ENCODE measurements at places on chromosomes 12 and 14.

GRCh38 chr12:40312982-40313576, 88.3 kb downstream of the LRRK2 start:
- DNase-seq = no peak

GRCh38 chr12:13211859-13212664, 15.5 kb downstream of the EMP1 start:
- DNase-seq = peak; percentile 35

GRCh38 chr12:48819986-48820725, 1.9 kb downstream of the CACNB3 start:
- no peak for DNase-seq

- DNase-seq = no peak
These were observed 25.4 kb downstream of the FAM222A start for GRCh38 chr12:109738878-109739665.

- no peak for DNase-seq
These were observed 101.5 kb downstream of the GPR135 start for GRCh38 chr14:59363531-59364226.

DNA sequence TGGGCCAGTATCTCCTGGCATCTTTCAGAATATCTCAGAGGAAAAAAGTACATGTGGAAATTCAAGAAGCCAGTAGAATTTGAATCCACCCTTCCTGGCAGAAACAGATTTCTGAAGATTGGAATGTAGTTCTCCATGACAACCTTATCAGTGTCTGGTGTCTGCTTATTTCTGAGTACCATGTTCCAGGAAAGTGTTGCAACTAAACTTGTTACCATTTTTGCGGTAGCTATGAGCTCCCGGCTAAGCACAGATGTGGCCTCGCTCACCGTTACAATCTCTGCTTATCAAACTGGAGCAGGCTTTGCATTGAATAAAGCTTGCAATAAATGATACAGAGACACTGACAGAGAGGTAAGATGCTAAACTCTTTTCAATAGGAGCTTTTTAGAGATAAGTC, 13.0 kb upstream of the ITPR2 start:
- DNase-seq = no peak

DNA sequence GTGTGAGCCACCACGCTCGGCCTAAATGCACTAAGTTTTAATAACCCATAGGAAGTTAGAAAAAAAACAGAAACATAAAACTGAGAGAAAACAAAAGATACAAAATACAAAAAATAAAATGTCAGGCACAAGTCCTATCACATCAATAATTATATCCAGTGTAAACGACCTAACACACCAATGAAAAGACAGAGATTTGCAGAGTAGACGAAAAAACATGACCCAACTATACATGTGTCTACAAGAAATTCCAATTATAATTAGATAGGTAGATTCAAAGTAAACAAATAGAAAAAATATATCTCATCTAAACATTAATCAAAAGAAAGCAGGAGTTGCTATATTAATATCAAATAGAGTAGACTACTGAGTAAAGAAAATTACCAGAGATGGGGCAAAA, 69.4 kb upstream of the NUDT4 start:
- DNase-seq = no peak

- DNase-seq = no peak
These were observed 20.3 kb downstream of the FCF1 start for GRCh38 chr14:74733221-74733620.

- DNase-seq = no peak
These were observed 42.2 kb downstream of the PAH start for GRCh38 chr12:102874819-102875218.

DNA sequence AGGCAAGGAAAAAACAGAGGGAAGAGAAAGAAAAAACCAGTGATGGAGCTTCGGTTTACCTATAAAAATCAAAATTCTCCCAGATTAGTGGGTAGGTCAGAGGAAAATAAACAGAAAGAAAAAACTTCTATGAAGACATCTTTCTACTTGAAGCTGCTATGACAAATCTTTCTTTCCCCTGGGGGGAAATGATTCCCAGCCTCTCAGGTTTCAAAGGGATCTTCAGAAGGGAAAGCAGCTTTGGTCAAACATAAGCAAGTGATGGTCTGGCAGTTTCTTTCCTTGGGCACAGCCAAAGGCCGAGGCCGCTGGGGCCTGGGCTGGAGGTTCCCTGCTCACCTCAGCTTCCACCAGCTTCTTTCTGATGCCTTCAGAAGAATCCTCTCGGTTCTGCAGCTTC, 104.5 kb downstream of the PRKAB1 start:
- DNase-seq = no peak

DNA sequence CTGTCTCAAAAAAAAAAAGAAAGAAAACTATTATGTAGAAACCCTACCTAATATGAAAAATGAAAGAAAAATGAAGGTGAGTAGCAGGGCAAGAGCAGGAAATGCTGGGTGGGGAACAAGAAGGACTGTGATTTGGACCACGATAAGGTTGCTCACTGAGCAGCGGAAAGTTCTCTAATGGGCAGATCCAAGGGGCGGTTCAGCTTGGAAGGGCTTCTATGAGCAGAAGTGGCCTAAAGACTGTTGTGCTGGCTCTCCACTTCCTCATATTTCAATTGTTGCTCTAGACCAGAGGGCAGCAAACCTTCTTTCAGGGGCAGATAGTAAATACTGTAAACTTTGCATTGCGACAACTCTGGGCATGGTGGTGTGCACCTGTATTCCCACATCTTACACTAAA, 16.3 kb upstream of the NFYB start:
- DNase-seq = no peak

DNA sequence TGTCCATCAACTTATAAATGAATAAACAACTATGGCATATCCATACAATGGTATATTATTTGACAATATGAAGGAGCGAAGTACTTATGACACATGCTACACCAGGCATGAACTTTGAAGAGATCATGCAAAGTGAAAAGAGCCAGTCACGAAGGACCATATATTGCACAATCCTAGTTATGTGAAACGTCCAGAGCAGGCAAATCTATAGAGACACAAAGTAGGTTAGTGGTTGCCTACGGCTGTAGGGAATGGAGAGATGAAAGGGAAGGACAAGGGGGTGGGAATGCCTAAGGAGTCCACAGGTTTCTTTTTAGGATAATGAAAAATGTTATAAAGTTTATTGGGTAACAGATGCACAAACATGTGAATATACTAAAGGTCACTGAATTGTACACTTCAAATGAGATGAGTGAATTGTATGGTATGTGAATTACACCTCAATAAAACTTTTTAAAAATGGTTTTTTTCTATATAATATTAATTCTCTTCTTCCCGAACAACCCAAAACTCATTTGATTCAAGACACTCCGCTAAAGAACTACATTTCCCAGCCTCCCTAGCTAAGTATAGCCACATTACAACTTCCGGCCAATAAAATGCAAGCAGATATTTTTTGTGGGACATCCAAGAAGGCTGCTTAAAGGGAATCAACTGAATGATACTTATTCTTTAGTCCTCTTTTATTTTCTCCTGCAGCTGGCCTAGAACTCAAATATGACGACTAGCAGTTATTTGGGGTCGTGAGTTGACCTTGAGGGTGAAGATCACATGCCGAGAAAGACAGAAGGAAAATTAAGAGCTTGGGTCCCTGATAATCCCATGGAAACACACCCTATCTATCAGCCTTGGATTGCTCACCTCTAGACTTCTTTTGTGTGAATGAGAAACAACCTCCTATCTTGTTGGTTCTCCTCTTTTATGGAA, 187.2 kb downstream of the TTC8 start:
- DNase-seq = no peak

DNA sequence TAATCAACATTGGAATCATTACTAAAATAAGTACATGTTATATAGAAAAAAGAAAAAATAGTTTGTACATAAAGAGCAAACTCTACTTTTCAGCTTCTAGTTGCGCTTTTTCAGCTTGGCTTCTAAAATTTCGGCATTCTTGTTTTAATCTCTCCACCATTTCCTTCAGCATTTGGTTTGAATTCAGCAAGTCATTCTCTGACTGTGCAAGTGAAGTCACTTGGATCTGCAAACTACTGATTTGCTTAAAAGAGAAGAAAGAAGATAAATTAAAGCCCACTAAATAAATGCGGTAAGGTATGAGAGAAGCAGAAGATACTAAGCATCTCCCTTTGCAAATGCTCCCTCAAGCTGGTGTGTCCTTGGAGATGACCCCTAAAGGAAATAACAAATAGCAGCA, 126.3 kb downstream of the CEP83 start:
- DNase-seq = no peak

GRCh38 chr12:68887641-68888040, 45.3 kb downstream of the CPM start:
- DNase-seq = no peak

- DNase-seq = no peak
These were observed 10.6 kb downstream of the TRHDE start for GRCh38 chr12:72282721-72283120.

DNA sequence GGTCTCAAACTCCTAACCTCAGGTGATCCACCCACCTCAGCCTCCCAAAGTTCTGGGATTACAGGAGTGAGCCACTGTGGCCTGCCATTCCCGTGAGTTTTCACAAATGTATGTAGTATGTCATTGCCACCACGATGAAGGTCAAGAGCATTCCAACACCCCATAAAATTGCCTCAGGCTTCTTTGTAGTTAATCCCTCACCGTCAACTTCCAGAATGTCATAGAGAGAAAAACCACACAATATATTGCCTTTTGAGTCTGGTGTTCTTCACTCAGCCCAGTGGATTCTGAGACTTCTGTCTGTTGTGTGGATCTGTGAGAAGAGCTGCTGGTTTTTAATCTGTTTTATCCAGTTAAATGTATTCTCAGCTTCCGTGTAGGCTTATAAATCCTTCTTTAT, 12.6 kb upstream of the CFAP251 start:
- no peak for DNase-seq

DNA sequence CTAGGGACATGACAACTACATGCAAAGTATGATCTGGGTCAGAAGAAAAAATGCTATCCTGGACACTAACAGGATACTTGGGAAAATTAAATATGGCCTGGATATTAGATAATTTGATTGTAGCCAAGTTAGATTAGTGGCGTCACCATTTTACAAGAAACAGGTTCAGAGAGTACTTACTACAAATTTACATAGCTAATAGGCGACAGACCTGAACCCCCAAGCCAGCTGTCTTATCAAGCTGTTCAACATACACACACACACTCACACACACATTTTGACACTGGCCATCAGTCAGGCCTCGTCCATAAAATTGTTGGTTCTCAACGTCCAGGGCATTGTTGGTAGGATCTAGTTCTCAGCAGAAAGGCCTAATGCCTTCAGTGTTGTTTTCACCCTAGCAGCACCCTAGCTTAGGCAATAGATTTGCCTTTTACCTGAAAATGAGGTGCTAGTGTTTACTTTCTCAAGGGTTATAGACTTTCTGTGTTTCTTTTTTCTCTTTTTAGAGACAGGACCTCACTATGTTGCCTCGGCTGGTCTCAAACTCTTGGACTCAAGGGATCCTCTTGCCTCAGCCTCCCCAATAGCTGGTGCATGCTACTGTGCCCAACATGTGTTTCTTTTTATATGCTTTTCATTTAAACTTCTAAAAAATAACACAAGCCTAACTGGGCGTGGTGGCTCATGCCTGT, 3.3 kb upstream of the C14orf93 start:
- no peak for DNase-seq

DNA sequence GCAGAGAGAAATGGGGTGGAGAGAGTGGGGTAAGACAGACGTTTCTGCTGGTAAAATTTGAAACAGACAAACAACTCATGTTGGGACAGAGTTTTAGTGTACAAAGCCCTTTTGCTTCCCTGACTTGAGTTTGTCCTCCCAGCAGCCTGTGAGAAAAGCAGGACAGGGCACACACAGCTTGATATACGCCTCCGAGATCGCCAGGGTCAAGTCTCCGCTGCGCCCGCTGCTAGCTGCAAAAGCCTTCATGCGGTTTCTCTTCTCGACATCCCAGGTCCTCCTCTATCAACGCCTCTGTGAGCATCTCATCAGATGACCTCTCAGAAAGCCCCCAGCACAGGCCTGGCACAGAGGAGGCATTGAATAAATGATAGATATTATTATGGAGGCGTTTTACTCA, 9.4 kb upstream of the BCL11B start:
- DNase-seq = no peak

DNA sequence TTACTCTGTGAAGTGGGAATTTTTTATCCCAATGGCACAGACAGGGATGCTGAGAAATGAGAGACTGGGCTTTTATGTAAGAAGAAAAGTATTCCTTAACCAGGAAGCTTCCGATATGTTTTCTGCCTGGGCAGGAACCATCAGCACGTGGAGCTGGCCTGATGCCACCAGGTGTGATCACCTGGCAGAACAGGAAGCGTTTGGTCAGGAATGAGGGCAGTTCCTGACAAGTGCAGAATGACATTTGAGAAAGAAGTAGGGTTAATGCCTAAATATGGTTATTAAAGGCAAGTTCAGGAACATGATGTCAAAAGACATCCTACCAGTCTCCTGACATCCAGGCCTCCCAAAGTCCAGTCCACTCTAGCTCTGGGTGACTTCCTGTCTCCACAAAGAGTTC, 210.3 kb downstream of the NUAK1 start:
- DNase-seq = no peak

DNA sequence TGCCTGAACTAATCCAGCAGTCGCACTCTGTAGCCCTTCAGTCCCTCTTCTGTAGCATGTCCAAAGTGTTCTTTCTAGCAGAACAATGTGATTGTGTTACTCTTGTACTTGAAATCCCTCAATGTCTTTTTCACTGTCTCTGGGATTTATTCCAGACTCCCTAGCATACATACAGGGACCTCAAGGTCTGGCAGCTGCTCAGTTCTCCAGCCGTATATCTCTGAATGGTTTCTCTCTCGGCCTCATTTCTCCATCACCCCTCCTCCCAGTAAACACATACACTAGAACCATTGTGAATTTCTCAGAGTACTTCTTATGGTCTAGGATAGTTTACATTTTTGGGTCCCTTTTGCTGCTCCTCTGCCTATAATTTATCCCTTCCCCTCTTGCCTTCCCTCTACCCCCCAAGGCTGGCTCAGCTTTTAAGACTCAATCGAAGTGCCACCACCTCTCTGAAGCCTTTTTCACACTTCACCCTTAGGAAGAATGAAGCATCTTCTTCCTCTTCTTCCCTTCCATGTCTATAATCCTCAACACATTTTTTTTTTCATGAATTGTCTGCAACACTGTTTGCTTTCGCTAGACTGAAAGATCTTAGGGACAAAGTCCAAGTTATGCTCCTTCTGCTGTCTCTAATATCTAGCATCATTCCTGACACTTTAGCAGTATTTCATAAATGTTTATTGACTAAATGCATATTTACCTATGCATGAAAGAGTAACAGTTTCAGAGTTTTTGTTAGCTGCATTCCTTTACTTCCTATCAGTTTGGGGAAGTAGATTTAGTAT, 446.1 kb downstream of the ZFP36L1 start:
- DNase-seq = no peak

DNA sequence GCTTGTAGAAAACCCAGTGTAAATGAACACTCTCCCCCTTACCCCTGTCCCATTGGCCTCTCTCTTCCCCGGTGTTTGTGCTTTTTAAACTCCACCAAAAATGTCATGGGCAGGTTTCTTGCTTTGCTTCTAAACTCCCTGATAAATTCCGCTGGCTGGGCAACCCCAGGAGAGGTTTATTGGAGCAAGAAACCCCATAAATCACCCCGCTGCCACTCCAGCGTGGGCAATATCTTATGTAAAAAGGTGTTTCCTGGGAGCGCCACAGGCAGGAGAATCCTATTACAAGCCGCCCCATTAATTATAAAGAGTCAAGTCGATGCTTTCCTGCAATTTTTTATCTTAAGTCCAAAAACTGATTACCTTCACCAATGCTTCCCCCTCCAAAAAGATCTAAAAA, 22.8 kb downstream of the LHX5 start:
- DNase-seq = no peak

Data from stimulated activated CD4-positive, alpha-beta T cell treated with anti-CD3 and anti-CD28 coated beads, Interleukin-15, amount 100 ng/mL, for 1 hour (primary cell).